Iris pigment epithelial cell (primary cell): ENCODE measurements at places on chromosomes 2 and 18.
A peak's percentile ranks its signal among the peaks of the same experiment; 100 is the strongest.

- DNase-seq: no peak
Measured at GRCh38 chr2:132621131-132621875, 48.7 kb downstream of the LYPD1 start.

DNA sequence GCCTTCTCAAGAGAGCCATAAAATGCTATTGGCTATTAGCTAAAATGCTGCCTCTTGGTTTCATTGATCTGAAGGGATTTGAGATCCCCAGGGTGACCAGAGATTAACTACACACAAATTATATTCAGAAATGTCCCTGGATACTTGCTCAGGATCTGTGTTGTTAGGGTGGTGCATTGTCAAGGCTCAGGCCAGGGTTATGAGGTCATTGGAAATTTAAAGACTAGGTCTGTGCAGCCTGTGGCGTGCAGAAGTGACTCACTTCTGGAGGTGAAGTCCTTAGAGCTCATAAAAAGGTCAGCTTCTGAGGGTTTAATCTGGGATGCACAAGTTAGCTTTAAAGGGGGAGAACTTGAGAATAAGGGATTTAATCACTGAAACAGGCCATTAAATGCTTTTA lies 23.5 kb downstream of the LRRTM1 start:
- DNase-seq: no peak

DNA sequence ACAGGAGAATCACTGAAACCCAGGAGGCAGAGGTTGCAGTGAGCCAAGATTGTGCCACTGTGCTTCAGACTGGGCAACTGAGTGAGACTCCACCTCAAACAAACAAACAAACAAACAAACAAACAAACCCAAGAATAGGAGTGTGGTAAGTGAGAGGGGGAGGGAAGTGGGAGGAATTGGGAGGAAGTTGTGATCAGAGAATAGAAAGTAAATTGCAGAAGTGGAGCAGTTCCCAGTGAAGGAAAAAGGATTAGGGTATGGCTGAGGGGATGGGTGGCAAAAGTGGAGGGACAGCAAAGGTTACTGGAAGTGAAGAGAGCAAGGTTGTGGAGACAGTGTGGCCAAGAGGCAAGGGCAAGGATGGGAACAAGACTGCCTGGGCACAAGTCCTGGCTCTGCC lies 41.1 kb upstream of the C1GALT1C1L start:
- DNase-seq: no peak

DNA sequence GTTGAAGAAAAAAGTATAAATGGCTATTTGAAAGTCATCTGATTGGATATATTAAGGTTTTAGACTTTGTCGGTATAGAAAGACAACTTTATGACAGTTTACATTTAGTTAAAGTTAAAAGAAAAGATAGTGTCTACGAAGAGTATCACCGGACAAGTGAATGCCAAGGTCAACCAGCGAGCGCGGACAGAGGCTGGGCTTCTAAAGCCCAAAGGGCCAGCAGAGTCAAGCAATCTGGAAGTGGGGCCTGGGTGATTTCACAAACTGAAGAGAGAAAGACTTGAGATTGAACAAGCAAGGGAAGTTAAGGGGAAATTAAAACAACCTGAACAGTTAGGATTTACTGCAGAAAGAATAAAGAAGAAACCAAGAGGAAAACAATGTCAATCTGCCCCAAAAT lies 16.3 kb downstream of the ZNF521 start:
- DNase-seq: no peak

DNA sequence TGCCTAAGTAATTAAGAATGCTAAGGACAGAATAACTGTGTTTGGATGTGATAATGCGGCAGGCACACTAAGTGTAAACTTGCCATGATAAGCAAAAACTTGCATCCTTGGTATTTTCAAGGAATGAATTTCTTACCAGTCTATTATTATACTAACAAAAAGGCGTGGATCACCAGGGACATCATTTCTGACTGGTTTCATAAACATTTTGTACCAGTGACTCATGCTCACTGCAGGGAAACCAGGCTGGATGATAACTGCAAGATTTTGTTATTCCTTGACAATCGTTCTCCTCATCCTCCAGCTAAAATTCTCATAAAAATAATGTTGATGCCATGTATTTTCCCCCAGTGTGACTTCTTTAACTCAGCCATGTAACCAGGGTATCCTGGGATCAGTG lies 289.5 kb downstream of the CDCA7 start:
- DNase-seq: peak; percentile 82

- DNase-seq: no peak
Measured at GRCh38 chr18:13390711-13391110, 172.2 kb downstream of the LDLRAD4 start.

- DNase-seq: peak; percentile 81
Measured at GRCh38 chr2:169507698-169508097, 1.8 kb upstream of the KLHL41 start.

GRCh38 chr2:634041-634440 lies 43.2 kb downstream of the TMEM18 start:
- DNase-seq: no peak

GRCh38 chr2:131032393-131032836 lies 60.8 kb downstream of the FAM168B start:
- no peak for DNase-seq

DNA sequence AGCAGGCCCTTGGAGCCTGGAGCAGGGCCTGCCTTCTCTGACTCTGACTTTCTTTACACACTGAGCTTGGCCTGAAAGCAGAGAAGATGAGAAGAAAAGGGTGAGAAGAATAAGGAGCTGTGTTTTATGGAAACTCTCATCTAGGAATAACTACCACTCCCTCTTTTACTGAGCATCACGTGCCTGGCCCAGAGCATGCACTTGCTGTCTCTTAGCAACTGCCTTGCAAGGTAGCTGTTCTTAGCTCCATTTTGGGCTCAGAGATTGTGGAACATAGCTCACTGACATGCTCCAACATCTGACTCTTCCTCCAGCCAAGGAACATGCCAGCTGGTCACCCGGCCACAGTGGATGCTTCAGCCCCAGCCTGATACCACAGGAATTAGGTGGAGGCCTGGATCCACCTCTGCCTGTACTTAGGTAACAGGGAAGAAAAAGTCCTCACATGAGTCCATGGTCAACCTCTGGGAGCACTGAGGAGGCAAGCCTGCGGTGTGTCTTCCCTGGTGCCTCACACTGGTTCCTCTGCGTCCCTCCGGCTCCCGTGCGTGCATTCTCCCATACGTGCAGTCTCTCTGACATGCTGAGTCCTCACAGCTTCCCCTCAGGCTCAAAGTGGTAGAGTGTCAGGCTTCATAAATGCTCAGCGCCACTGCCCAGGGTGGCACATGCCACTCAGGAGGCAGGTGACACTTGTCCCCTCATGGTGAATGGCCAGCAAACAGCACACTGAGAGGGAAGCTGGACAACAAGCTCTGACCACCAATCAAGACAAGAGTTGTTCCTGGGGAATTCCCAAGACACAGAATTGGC lies 35.7 kb downstream of the AMER3 start:
- DNase-seq: no peak

DNA sequence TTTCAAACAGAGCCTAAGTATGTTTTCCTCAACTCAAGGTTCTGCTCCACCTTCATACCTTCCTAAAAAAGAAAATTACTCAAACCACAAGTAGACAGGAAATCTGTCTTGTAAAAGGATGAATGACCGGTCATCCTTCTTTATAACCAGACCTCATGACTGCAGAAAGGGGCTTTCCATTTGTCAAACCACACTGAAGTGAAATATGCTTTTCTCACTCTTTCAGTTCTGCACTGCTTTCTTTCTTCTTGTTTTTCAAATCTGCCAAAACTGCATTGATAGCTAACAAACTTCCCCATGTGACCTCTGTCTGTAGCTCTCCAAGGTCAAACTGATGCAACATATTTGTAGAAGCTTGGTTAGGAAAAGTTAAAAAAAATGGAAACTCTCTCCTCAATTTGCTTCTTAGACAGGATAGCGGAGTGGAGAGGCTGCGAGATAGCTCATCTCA lies 308.9 kb upstream of the CCDC68 start:
- DNase-seq: peak; percentile 36

DNA sequence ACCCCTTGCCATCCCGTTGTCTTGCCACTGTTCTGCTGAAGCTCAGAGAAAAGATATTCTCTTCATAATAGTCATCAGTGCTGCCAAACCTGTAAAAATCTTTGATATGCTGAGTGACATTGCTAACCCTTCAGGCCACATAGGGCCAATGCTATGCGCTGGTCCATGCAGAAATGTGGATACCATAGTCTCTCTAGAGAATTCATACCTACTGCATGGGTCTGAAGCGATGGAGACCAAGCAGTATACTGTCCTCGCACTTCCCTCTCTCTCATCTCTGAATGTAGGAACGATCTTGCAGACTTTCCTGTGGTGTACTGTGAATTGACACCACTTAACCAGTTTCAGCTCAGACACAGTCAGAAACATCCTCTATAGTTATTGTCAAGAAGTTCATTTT lies 17.9 kb upstream of the ANKRD44 start:
- DNase-seq: no peak

GRCh38 chr18:32333781-32334180 lies 136.9 kb downstream of the GAREM1 start:
- DNase-seq: no peak

- DNase-seq: no peak
Measured at GRCh38 chr2:109000738-109001137, 11.7 kb upstream of the EDAR start.

DNA sequence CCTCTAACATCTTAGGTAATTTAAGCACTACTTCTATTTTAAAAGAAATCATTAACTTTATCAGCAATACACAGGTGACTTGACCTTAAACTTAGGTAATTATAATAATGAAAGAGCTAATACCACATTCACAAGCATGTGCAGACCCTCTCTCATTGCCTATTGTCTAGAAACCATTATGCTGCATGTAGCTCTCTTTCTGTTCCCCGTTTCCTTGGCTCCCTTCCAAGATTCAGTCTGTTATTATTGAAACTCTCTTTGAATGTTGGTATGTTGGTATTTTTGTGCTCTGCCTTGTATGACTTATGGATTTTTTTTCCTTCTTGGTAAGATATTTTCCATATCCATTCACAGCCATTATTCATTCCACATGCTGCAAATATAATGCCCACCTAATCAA lies 201.2 kb downstream of the CDCA7 start:
- peak; percentile 58 for DNase-seq

DNA sequence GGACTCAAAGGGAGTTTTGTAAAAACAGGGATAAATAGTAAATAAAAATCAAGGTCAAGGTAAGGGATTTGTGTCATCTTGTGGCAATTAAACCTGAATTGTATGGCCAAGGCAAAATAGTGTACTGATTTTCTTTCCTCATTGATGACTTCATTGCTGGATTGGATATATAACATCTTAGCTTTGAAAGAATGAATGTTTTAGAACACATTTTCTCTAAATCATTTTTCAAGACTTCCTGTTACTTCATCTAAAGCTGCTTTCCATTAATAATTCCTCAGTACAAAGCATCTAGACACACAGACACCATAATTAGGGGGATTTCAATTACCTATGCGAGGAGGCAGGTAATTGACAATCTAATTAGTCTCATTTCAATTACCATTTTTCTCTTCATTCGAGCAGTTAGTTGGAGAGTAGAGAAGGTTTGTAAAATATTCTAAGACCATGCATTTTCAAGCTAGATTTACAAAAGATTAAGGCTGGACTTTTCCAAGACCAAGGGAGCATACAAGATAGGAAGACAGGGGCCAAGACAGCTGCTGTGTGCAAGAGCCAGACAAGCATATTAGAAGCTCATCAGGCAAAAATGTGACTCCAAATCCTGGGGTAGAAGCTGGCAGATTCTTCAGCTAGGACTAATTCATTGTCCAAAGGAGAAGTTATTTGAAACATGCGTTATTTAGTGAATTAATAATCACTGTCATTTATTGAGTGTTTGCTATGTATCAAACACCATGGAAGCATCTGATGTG lies 253.6 kb downstream of the EPHA4 start:
- no peak for DNase-seq

GRCh38 chr2:231278868-231279267 lies 80.4 kb downstream of the ARMC9 start:
- DNase-seq: no peak

- DNase-seq: peak; percentile 58
Measured at GRCh38 chr2:120703330-120703994, 32.2 kb upstream of the GLI2 start.

DNA sequence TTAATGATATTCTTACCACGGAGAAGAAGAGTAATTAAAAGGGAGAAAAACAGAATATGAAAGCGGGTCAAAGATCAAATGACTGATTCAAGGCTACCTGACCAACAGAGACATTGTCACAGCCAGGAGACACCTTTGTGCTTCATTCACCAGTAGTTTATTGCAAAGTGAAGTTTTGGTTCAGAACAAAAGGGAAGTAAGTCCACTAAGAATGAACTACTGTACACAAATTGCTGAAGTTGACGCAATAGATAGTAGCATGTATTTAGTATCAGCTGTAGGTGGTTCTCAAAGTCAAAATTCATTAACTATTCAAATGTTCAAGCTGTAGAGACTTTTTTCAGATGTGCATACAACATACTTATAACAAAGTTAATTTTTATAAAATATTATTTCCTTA lies 64.7 kb upstream of the COX7A2L start:
- no peak for DNase-seq

GRCh38 chr18:6979954-6980353 lies 137.6 kb downstream of the LAMA1 start:
- DNase-seq: no peak

GRCh38 chr2:94762600-94762999 lies 108.6 kb upstream of the TEKT4 start:
- DNase-seq: no peak
